Foreskin keratinocyte (primary cell): ENCODE measurements at places on chromosomes 1 and 21. TPM values are rescaled to one million over a fixed set of nuclear protein-coding genes. Genes with fewer than 3 reads are reported as not detected.

The PBX1 gene
- polyA plus RNA-seq: 1.1 and 1.3 TPM in 2 replicates

GRCh38 chr1:7287013-7287412 lies 484.1 kb upstream of the VAMP3 start:
- DNase-seq: no peak

DNA sequence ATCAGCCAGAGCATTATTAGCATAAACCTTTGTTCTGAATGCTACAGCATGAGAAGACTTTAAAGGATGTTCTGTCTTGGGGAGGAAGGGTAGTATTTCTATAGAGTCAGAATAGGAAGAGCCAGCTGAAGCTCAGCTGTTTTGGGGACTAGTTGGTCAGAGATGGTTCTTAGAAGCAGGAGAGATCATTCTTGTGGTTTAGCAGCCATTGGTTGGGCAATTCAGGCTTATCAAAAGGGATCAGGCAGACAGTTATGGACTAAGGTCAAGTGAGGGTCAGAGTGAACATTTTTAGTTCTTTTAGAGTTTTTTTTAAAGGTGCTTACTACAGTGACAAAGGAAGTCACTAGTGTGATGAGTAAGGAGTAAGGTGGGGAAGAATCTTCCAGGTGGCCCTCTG lies 245.5 kb downstream of the RPS6KC1 start:
- no peak for DNase-seq

GRCh38 chr1:180533266-180533987 lies 25.3 kb upstream of the OVAAL start:
- peak; percentile 43 for DNase-seq

- no peak for DNase-seq
Measured at GRCh38 chr1:48552420-48552819, 80.4 kb upstream of the SPATA6 start.

GRCh38 chr1:100995198-100995988 lies 30.2 kb downstream of the DPH5 start:
- DNase-seq: no peak
